ENCODE measurements at places on chromosomes 1 and 21.

DNA sequence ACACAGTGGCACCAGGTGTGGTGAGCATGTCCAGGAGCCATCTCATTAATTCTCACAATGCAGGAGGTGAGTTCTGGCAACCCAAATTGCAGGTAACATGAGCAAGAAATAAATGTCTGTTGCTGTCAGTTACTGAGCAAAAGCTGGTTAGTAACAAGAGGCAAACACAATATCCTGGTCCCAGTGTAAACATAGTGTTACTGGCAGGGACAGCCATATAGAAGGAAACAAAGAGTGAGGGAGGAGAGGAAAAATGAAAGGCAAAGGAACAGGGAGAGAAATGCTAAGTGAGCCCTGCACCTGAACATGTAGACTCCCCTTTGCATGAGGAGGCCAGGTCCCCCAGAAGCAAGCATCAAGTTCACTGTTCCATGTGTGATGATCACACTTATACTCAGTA is 203.6 kb downstream of the TRABD2B start:
- DNase-seq, result no peak

- no peak for DNase-seq
Observed at GRCh38 chr1:228937851-228938536, 202.7 kb downstream of the RHOU start.

- DNase-seq, result no peak
Observed at GRCh38 chr21:44379515-44379848, 26.1 kb downstream of the TRPM2 start.

DNA sequence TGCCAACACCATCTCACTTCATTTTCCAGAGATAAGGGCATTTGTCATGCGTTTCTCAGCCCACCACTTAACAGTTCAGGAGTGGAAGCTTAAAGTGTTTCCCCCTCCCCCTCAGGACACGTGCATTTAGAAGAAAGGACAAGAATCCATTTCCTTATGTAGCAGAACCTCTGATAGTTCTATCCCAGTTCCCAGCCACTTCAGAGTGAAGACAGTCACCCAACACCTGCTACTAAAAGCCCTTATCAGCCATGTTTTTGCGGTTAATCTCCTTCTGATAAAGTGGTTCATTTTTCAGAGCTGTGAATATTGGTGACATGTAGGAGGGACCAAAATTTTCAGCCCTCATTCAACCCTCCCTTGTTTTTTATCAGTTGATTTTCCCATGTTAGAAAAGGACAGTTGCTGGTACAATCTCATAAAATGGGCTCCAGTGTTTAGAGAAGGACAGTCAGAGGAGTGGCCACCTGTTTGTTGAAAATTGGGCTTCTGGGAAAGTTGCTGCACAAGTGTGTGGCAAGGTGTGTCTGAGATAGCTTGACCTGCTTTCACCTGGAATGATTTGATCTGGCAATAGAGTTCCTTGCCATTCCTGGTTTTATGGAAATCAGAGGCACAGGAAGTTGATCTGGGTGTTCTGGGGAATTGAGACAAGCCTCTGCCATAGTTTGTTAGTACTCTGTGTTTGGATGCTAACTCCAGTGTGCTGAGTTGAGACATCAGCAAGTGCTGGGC is 114.0 kb downstream of the PPP1R12B start:
- DNase-seq, result no peak

- DNase-seq, result no peak
Observed at GRCh38 chr1:162732566-162733335, 57.8 kb upstream of the HSD17B7 start.
